Stimulated activated CD4-positive, alpha-beta T cell treated with anti-CD3 and anti-CD28 coated beads, Interleukin-1b, Interleukin-23, amount 100 ng/mL, for 24 hours (primary cell): ENCODE measurements at places on chromosomes 12 and 14.

GRCh38 chr14:49853572-49854375 is 1.2 kb upstream of the NEMF start:
- no peak for DNase-seq

DNA sequence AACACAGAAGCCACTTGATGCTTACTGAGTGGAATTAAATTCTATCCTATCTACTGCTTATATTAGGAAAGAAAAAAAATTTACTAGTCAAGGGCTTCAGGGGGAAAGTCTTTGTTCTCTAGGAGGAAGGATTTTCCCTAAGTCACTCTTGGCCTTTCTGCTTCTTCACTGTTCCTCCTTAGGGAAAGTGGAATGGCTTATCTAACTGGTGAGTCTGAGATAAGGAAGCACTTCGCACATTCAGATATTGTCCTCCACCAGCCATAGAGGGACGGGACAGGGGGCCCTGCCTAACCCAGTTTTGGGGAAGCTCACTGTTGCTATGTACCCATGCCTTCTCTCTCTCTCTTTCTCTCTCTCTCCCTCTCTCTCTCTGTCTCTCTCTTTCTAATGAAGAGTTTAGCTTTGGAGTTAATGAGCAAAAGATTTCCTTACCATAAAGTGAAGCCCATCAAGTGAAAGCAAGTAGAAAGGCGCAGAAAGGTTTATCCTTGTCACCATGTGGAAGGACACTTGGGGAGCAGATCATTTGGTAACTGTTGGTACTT is 450.6 kb downstream of the ZFP36L1 start:
- no peak for DNase-seq

- DNase-seq, result no peak
These were observed 137.0 kb upstream of the MAX start for GRCh38 chr14:65239143-65239937.

GRCh38 chr12:105409801-105410471 is 79.4 kb downstream of the C12orf75 start:
- DNase-seq, result no peak
